ENCODE measurements at places on chromosomes 6 and 20.

- no peak for DNase-seq
These were observed 122.3 kb downstream of the NKAIN2 start for GRCh38 chr6:123925842-123926399.

DNA sequence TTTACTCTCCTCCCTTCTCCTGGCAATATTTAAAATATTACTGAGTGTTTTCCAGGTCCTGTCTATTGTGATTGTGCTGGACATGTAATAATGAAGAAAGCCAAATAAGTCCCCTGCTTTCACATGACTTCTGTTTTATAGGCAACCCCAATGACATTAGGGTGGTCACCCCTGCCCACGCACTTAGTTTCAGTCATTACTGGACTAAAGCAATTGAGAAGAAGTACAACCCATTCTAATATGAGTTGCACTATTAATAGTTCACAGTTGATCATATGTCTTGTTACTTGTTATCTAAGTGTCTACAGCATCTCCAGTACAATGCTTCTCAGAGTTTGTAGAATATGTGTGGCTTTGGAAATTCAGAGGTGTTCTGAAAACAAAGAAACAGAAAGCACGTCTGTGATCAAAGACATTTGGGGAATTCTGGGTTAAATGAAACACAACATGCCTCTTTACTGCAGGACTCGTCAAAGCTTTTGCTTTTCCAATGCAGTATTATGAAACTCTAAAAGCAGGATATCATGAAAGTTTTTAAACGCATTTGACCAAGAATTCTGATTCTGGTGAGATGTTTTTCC, 789.5 kb downstream of the DHX35 start:
- DNase-seq: no peak

GRCh38 chr6:18725449-18725848, 338.3 kb downstream of the RNF144B start:
- DNase-seq: no peak

- no peak for DNase-seq
These were observed 107.4 kb downstream of the RPP40 start for GRCh38 chr6:4896401-4896800.

- no peak for DNase-seq
These were observed 68.7 kb downstream of the PHACTR2 start for GRCh38 chr6:143746202-143747119.

DNA sequence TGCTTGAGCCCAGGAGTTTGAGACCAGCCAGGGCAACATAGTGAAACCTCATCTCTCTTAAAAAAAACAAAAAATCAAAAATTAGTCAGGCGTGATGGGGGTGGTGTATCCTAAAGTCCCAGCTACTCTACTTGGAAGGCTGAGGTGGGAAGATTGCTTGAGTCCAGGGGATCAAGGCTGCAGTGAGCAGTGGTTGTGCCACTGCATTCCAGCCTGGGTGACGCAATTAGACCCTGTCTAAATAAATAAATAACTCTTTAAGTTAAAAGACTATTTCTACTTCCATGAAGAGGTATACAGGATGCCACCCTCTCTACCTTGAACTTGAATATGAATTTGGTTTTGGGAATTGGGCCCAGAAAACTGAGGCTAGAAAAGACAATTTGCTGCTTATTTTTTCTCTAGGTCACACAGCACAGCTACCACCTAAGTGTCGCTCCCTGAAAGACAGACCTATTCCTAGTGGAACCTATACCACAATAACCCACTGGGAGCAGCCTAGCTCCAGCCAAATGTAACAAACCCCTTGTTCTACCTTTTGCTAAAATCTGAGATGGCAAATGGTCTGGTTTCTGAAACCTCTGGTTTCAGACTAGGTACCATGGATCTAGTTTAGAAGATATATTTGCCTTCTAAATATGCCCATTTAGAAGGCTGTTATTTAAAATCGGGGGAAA, 35.2 kb downstream of the HMGCLL1 start:
- DNase-seq: no peak

DNA sequence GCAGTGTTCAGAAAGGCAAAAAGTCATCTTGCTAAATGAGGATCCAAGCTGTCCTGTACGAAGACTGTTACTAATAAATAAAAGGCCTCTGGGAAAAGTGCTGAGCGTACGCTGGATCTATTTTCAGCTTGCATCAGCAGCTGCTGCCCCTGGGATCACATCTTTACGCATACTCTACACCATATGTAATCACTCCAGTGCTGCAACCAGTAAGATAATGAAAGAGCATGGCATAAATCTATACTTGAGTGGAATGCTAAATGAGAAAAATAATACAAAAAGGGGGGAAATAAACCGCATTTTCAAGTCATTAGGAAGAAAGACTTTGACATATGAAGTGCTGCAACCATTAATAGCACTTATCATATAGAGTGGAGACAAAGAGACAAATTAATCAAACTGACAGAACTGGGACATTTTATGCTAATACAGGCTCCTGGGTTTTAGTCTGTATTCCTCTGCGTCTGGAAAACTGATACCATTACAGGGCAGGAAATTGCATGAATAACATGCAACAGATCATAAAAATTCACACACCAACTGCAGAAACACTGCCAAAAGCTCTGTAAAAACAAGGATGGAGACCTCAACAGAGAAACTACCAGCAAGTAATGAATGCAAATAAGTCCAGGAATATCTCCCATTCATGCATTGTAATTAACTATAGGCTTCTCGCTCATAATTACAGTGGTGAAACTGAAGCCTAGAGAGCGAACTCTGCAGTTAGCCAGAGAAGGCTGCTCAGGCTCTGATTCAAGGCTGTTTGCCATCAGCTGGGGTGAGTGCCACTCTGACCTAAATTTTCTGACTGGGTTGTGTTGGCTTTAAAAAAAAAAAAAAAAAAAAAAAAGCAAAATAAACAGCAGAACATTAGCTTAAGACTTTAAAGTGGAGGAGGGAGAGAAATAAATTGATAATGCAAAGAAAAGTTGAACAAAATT, 83.8 kb downstream of the GJA10 start:
- no peak for DNase-seq

- DNase-seq: no peak
These were observed 47.8 kb downstream of the ARHGAP40 start for GRCh38 chr20:38649275-38649891.

Measured in naive thymus-derived CD8-positive, alpha-beta T cell (primary cell).